ENCODE measurements at places on chromosomes 6 and 20.

DNA sequence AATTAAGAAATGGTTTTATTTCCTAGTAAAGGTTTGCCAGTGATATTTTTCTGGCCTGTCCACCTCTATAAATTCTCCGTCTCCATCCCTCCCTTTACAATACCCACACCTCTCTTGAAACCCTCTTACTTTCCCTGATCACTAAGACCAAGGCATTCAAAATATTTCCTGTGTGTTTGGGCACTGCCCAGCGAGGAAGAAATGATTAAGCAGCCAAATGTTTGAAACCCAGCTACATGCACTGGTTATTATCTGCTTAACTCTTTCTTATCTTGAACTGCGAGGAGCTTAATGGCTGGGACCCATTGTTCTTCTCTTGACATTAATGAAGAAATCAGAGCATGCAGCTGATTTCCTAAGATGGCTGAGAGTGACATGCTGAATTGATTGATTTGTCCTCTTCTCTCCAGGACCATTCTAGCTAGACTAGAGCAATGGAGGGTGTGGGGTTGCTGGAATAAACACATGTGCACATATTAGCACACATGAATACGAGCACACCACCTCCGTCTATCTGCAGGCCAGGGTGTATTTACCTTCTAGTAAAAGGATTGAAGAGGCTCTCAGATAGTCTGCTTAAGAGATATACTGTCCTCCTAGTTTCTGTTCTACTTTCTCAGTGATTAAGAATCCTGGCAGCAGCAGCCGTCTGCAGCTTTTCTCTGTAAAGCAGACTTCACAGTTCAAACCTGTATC is 46.1 kb upstream of the PRDM1 start:
- no peak for DNase-seq

GRCh38 chr6:73586416-73586974 is 65.7 kb upstream of the EEF1A1 start:
- no peak for DNase-seq

DNA sequence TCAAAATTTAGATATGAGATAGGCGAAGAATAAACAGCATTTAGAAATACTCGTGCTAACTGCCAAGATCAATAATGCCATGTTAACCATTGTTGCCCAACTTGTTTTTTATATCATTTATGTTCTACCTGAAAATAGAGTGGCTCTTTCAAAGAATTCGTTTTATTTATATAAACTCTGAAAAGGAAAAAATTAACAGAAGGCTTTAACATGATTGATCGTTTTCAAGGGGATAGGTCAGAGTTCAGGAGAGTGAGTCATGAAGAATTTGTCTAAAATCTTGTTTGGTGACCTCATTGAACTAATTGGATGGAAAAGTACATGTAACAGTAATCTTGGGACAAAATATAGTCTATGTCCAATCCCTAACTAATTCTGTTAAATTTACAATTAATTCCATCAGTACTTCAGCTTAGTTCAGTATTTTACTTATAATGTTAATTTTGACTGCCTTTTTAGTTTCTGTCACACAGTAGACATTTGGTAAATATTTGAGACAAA is 11.1 kb upstream of the ELOVL2 start:
- no peak for DNase-seq

DNA sequence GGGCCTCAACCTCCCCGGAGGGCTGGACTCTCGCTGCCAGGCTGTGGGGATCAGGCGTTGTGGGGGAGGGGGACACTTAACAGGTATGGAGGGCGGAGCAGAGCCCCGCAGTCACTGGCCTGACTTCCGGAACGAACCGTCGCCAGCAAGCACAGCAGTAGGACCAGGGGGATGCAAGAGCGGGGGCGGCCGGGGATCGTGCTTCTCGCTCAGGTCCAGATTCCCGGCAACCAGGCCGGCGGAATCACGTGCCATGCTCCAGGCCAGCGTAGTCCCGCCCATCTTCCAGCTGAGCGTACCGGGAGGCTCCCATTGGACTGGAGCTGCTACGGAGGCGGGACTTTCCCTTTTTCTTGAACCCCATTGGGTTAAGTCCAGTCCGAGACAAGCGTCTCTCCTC is 10.0 kb upstream of the POU5F1 start:
- peak; percentile 38 for DNase-seq

DNA sequence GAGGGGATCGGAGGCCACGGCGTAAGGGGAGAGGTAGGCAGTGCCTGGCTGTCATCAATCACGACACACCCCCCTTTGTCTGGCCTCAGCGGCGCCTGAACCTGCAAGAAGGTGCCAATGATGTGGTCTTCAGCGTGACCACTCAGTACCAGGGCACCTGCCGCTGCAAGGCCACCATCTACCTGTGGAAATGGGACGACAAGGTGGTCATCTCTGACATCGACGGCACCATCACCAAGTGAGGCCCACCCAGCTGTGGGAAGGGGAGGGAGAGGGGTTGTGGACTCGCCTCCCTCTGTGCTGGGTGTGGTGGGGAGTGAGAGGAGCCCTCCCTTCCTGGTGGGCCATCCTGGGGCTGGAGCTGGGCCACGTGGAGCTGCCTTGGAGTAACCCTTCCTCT is 9.7 kb downstream of the EMILIN3 start:
- no peak for DNase-seq

DNA sequence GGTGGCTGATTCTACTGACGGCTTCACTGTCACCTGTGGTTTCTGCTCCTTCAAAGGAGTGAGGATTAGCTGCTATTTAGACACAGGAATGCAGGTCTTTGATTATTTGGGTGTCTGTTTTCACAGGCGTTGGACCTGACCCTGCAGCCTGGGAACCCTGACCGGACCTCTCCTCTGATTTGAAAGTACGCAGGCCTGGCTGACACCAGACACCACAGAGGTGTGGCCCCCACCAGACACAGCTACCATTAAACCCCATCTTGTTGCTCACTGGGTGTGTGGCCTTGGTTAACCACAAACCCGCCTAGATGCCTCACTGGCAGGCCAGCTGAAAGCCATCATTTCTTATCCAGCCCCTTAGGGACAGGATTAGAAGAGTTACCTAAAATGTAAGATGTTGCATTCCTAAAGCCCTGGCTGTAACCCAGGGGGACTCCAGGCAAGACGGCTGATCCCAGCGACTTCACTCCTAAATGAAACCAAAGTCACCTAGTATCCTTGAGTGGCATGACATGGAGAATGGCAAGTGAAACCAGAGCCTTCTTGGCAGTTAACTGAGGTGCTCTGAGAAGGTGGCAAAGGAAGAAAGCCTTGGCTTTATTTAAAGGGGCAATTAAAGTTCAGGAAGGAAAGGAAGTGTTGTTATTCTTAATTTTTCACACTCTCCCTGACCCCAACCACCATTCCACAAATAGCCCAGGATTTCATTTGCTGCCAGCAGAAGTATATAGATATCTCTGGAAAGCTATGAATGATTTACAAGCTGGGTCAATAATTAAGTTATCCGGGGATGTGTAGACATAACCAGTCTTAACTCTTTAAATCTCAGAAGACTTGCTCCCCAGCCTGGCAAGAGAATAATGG is 169.9 kb downstream of the QRSL1 start:
- DNase-seq, result no peak

- DNase-seq, result no peak
Observed at GRCh38 chr20:36541768-36542488, 609 bp downstream of the MYL9 start.

- no peak for DNase-seq
Observed at GRCh38 chr6:106637717-106638341, 8.5 kb downstream of the QRSL1 start.

GRCh38 chr20:37898233-37899104 is 4.5 kb upstream of the VSTM2L start:
- DNase-seq, result no peak

GRCh38 chr20:39298121-39298520 is 336.0 kb downstream of the DHX35 start:
- DNase-seq, result no peak

DNA sequence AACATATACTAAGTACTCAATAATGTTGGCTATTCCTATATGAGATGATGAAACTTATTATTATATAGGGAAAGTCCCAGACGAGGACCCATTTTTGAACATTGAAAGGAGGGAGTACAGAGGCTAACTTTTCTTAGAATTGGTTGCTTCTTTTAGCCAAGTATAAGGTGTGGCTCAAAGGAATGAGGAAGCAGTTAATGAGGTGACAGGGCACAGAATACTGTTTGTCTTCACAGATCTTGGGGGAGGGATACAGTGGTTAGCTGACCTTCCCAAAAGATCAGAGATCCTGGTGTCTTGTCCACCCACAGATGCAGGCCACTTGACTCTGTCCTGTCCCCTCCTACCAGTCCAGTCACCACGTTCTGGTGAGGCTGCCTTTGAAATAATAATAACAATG is 67.8 kb upstream of the EPB41L1 start:
- no peak for DNase-seq

Data from head of caudate nucleus (tissue), 42 donors.